ENCODE measurements at places on chromosomes 6 and 20. TPM values are rescaled to one million over a fixed set of nuclear protein-coding genes. Genes with fewer than 3 reads are reported as not detected.

DNA sequence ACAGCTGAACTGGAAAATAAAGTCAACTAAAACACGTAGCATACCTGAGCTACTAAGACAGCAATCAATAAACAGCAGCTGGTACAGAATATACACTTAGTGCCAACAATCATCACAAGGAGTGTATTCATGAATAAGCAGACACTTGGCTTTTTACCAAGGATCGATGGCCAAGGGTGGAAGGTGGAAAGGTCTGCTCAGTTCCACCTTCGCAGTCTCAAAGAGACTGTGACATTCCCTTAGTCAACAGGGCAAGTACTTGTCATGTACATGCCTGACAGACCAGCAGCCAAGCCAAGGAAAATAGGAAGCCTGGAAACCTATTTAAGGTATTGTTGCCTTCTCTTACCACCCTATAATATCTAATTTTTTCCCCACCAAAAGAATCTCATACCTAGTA is 21.4 kb downstream of the HBS1L start:
- H3K27me3 ChIP-seq: no peaks in the 10 kb centered on the region
- peaks cover 68% of the 10 kb centered on the region for H3K36me3 ChIP-seq
- peaks cover 36% of the 10 kb centered on the region for H3K4me1 ChIP-seq
- no peak for DNase-seq
- no peak overlapping the region for H3K27ac ChIP-seq

- H3K27ac ChIP-seq: no peak overlapping the region
- H3K36me3 ChIP-seq: no peaks in the 10 kb centered on the region
- DNase-seq: no peak
- no peaks in the 10 kb centered on the region for H3K4me1 ChIP-seq
- peaks cover 64% of the 10 kb centered on the region for H3K27me3 ChIP-seq
- no peak overlapping the region for H3K4me3 ChIP-seq
These were observed 84.8 kb downstream of the NCR2 start for GRCh38 chr6:41420186-41420585.

- H3K36me3 ChIP-seq: no peaks in the 10 kb centered on the region
- H3K27me3 ChIP-seq: no peaks in the 10 kb centered on the region
- H3K27ac ChIP-seq: no peak overlapping the region
- no peaks in the 10 kb centered on the region for H3K4me1 ChIP-seq
- no peak overlapping the region for H3K4me3 ChIP-seq
These were observed 32.5 kb downstream of the TBX18 start for GRCh38 chr6:84731901-84732300.

DNA sequence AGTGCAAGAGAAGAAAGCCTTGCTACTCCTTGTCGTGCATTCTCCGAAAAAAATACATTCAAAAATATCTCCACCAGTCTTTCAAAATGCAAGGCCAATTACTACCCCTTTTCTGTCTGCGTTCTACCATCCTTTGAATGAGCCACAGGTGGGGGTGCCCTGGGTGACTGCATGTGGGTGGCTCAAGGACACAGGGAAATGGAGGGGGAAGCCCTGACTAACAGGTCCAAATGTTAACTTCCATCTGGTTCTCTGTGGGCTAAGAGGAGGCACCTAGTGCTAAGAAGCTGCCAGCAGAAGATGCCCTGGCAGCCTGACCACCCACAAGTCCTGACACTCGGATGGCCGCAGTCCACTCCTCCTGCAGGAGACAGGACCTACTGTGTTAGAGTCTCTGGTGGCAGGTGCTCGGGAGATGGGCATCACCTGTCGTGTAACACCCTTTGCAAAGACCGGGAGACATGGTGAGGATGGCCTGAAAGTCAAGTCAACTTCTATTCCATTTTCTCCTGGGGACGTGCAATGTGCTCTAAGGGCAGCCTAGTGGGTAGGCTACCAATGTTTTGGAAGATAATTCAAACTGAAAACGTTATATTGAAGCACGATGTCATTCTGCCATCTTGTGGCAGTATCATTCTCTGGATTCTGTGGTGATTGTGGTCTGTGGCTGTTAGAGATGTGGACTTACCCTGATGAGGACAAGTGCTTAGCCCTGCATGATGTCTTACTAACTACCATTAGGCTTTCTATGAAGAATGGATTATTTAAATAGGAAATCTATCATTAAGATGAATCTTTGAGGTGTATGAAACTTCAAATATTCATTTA is 27.4 kb upstream of the IGF2R start:
- no peak overlapping the region for H3K4me3 ChIP-seq
- DNase-seq: peak; percentile 47
- no peak overlapping the region for H3K27ac ChIP-seq
- peaks cover 21% of the 10 kb centered on the region for H3K27me3 ChIP-seq
- peaks cover 6% of the 10 kb centered on the region for H3K4me1 ChIP-seq
- peaks cover 7% of the 10 kb centered on the region for H3K36me3 ChIP-seq

Gene PI16
- 8.5 TPM for total RNA-seq

Gene OR12D3
- not detected for total RNA-seq
